Pulmonary artery endothelial cell (primary cell): ENCODE measurements at places on chromosomes 7 and 10. TPM values are rescaled to one million over a fixed set of nuclear protein-coding genes. Genes with fewer than 3 reads are reported as not detected.

Gene CXCL12
- 0.40 and 2.0 TPM in 2 replicates for total RNA-seq

Gene FAM24A
- total RNA-seq, result not detected in 2 replicates

Gene ERVW-1
- total RNA-seq, result not detected in 2 replicates

Gene SPDYE5
- not detected in 2 replicates for total RNA-seq

Gene BICC1
- total RNA-seq, result 1.7 and 3.2 TPM in 2 replicates

Gene IGFBP3
- 10.2 and 15.5 TPM in 2 replicates for total RNA-seq

Gene MBLAC1
- total RNA-seq, result 2.5 and 3.0 TPM in 2 replicates

Gene SSMEM1
- total RNA-seq, result not detected in 2 replicates

Gene C10orf90
- not detected in 2 replicates for total RNA-seq

Gene IDI2
- not detected in 2 replicates for total RNA-seq

Gene C10orf95
- total RNA-seq, result 0.13 TPM in 1 of 2 replicates, not detected in the other

Gene GPR15LG
- not detected in 2 replicates for total RNA-seq

Gene WNT2
- not detected in 2 replicates for total RNA-seq

Gene FBXO24
- total RNA-seq, result 0.07 and 0.74 TPM in 2 replicates

Gene AKR1E2
- 3.4 and 21.5 TPM in 2 replicates for total RNA-seq

Gene CDNF
- total RNA-seq, result 0.11 and 0.79 TPM in 2 replicates

Gene KCNMA1
- 0.59 and 1.2 TPM in 2 replicates for total RNA-seq
